ENCODE measurements at places on chromosomes 13 and 19.
A peak's percentile ranks its signal among the peaks of the same experiment; 100 is the strongest.

GRCh38 chr19:32863841-32864240 lies 5.7 kb downstream of the SLC7A9 start:
- DNase-seq = no peak

DNA sequence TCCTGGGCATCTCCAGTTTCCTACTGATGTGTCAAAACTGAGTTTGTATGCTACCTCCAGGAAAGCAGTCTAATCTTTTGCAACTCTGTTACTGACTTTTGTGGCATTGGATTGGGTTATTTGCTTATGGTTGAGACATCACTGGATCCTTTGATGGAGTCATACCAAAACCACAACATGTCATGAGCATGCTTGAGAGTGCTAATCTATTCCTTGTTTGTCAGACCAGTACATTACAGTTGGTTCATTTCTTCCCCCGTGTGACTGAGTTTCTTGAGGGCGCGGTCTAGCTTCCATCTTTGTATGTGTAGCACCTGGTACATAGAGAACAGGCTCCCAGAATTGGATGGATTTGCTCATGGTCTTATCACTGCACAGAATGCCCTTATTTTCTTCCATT lies 43.2 kb downstream of the SUGT1 start:
- DNase-seq = no peak

GRCh38 chr13:47407808-47408207 lies 511.0 kb upstream of the HTR2A start:
- peak; percentile 38 for DNase-seq

- no peak for DNase-seq
Measured at GRCh38 chr13:50406831-50407230, 391.6 kb downstream of the KCNRG start.

Measured in spinal cord (tissue), 10 donors.